ENCODE measurements at places on chromosomes 7 and 10.

- no peak for DNase-seq
These were observed 55.6 kb downstream of the CC2D2B start for GRCh38 chr10:95963202-95963990.

DNA sequence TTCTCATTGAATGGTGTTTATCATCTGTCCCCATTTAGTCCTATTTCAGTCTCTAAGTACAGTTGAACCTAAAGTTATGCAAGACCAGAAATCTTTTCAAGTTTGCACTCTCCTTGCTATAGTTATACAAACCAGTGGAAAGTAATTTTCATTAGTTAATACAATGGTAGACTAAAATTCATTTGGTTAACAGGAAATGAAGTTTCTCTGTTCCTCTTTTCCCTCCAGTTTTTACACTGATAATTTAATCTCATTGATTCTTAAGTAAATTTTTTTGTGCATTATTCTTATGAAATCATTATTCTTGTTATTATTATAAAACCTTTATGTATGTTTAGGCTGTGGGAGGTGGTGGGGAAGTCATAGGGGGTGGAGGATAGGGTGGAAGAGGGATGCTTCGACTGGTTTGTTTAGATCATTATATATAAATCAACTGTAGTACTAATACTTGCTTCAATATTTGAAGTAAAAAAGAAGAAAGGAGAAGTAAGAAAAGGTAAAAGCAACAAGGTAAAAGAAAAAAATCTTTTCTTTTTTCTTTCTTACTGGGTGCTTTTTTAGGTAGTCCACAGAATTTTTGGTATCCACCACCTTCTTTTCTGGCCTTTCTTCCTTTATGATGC lies 104.1 kb downstream of the GPR85 start:
- DNase-seq: no peak

- no peak for DNase-seq
These were observed 236.2 kb downstream of the FGFR2 start for GRCh38 chr10:121362026-121362425.

- DNase-seq: no peak
These were observed 156.4 kb downstream of the OAT start for GRCh38 chr10:124262234-124262865.

DNA sequence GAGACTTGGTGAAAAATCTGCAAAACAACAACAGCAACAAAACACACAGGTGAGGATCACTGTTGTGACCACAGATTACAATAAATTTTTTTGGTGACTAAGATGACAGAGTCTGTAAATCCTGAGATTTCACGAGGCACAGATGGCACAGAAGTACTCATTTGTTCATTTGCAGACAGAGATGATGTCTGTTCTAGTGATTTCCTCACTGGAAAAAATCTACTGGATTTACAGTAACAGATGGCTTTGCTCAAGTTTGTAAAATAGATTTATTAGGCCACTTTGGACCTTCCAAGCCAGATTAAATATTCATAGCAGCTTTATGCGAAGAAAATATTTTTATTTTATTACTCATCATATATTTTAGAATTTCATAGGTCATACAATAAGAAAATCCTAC lies 113.5 kb upstream of the IL6 start:
- DNase-seq: no peak

GRCh38 chr7:22302951-22303423 lies 54.0 kb downstream of the RAPGEF5 start:
- no peak for DNase-seq

GRCh38 chr7:115533785-115534184 lies 496.8 kb downstream of the TFEC start:
- DNase-seq: no peak

- peak; percentile 29 for DNase-seq
These were observed 313.3 kb upstream of the AKR1E2 start for GRCh38 chr10:4512671-4513240.

DNA sequence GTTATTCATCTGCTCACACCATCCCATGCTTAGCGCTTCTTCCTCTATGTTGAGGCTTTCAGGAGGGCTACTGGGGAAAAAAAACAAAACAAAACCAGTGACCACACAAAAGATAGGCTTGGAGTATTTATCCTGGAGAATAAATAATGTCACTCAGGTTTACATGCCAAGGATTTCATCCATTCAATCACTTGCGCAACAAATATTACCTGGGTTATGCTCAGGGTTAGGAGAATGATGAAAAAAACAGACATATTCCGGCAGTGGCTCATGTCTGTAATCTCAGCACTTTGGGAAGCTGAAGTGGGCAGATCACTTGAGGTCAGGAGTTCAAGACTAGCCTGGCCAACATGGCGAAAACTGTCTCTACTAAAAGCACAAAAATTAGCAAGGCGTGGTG lies 3.3 kb upstream of the ELOVL3 start:
- no peak for DNase-seq

DNA sequence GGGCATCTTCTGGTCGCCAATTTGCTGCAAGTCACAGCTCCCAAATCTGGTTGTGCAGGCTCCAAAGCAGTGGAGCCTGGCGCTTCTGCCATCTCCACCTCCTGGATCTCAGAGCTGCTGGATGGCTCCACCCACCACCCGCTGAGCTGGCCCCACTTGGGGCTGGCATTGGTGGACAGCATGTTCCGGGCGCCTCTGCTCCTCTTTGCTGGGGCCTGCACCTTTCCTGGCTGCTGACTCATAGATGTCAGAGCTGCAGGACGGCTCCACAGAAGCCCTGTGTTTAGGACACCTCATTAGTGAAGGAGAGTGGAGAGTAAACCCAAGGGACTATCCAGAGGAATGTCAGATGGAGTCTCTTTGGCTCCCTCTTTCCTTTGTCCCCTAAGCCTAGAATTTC lies 27.4 kb downstream of the MAPK8 start:
- DNase-seq: no peak

DNA sequence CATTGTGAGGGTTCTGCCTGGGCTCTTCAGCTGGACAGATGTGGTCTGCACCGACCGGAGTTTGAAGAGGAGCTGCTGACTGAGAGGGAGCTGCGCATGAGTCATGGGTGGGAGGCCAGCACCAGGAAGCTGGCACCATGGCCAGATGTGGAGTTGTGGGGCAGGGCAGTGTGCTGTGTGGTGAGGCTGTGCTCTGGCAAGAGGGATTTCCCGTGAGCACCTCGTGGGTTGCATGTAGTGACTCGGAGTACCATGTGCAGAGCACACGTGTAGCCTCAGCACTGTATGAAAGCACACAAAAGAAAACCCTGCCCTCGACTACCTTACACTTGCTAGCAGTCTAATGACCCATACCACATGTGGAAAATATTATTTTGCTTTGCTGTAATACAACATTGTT lies 103.4 kb downstream of the WNT2 start:
- peak; percentile 4 for DNase-seq

DNA sequence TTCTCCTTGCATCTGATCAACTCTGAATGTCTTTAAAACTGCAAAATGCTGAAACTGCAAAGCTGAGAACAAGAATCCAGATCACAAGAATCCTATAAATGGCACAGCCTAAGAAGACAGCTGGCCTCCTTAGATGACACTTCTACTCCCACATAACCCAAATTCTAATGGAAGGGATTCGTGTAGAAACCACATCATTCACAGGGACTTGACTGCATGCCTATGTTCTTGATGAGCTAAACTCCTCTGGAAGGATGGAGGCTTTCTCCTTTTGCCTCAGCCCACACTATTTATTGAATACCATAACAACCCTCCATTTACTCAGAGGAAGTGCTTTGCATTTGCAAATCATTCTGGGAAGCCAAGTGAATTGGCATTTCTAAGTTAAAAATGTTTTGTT lies 252.5 kb upstream of the VWC2 start:
- no peak for DNase-seq

DNA sequence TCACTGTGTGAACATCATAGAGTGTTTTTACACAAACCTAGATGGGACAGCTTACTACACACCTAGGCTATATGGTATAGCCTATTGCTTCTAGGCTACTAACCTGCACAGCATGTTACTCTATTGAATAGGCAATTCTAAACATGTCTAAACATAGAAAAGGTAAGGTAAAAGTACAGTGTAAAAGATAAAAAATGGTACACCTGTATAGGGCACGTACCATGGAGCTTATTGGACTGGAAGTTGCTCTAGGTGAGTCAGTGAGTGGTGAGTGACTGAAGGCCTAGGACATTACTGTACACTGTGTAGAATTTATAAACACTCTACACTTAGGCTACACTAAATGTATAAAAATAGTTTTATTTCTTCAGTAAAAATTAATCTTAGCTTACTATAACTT lies 182.0 kb upstream of the THSD7A start:
- no peak for DNase-seq

- DNase-seq: no peak
These were observed 126.6 kb upstream of the PRKCQ start for GRCh38 chr10:6706725-6707124.

DNA sequence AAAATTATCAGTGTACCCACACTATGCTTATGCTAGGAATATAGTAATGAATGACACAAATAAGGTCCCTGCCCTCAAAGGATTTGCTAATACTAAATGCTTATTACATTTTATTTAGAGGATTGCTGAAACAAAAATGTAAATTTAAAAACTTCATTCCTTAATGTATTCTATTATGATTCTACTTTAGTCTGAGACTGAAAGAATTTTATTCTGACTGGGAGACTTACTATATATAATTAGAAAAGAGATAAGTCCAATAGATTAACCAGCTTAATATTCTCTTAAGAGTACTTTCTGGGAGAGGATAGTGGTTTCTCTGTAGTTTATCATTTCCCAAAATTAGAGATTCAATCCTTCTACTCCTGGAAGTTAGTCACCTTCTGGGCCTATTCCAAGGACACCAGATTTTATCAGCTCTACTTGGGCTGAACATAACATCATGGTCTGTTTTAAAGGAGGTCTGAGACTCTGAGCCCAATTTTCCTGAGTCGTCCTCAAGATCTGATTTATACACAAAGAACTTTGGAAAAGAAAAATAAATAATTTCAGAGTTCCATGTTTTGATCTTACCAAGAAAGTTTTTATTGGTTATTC lies 41.1 kb downstream of the ASZ1 start:
- DNase-seq: no peak

DNA sequence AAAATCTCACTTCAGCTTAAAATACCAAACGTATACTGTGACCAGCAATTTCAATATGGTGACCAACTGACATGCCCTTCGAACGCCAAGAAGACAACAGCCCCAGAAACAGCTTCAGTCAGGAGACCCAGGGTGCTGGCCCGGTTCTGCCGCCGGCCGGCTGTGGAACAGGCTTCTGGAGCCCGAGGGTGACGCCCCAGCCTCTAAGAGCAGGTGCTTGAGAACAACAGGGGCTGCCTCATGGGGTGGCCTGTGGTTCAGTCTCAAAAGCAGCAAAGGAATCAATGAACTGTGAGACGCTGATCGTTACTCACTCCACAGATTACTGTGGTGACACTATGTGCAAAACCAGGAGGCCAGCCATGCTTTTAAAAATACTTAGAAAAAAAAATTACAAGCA lies 17.3 kb downstream of the GPER1 start:
- DNase-seq: no peak

DNA sequence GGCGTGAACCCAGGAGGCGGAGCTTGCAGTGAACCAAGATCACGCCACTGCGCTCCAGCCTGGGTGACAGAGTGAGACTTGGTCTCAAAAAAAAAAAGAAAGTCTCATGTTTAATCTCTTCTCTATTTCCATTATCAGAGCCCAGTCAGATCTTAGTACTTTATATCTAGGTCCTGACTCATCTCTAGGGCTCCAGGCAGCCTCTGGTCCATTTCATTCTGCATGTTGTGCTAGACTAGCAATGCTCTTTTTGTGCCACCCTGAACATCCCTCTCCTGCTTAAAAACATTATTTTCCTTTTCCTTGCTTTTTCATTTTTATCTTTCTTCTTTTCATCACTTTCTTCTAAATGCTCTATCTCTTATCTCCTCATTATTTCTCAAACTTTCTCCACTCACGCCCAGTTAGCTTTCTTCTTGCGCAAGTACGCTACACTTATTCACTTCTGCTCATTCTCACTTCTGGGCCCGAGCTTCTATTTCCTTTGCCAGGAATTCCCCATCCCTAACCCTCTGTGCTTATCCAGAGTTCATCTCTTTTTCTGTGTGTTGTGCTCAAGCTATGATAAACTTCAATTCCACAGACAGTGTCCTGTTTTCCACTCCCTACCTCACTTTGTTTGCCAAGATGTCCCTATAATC lies 63.9 kb downstream of the BTAF1 start:
- no peak for DNase-seq

GRCh38 chr10:126595160-126595559 lies 75.3 kb downstream of the C10orf90 start:
- no peak for DNase-seq

GRCh38 chr10:130748409-130749057 lies 563.0 kb downstream of the TCERG1L start:
- no peak for DNase-seq

- no peak for DNase-seq
These were observed 4.6 kb downstream of the INPP5A start for GRCh38 chr10:132542086-132542775.

DNA sequence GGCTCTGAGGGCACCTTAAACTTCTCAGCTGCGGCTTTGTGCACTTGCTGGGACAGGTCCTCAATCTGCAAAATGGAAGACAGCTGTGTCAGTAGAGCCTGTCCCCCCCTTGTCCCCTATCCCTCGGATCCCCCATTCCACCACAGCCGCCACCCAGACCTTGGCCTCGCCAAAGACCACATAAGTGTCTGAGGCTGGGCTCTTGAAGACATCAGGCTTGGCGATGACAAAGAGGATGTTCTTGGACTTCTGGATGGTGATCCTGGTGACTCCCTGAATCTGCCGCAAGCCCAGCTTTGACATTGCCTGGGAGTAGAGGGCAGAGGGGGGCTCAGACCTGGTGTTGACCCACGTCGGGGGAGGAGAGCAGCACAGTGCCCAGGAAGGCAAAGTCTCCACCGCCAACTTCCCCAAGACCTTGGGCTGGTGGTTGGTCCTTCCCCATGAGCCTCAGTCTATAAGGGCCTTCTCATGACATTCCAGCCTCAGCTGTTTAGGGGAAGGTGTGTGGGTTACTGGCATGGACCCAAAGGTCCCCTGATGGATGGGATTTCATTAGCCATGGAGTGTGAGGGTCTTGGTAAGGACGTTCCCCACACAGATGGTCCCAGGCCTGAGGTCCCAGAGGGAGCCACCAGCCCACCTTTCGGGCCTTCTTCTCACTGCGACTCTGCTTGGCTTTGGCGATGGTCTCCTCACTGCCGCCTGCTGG lies 7.7 kb downstream of the NACAD start:
- DNase-seq: no peak

DNA sequence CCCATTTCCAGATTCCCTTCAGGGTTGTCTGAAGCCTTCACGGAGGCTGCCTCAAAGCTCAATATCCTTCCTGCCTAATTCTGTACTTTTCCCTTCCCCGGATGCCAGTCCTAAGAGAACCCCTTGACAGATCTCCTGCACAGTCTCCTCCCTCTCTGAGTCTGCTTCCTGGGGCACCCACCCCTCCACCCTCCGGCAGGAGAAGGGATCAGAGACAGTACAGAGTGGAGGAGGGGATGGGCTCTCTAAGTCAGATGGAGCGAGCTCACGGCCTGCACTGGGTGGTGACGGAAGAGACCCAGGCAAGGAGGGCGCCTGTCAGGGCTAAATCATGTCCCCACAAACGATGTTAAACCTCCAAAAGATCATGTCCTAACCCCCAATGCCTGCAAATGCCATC lies 48.0 kb upstream of the CARD11 start:
- no peak for DNase-seq
